ENCODE measurements at places on chromosomes 16 and 17.

- DNase-seq = no peak
Observed at GRCh38 chr17:3565143-3565542, 7.5 kb upstream of the TRPV3 start.

DNA sequence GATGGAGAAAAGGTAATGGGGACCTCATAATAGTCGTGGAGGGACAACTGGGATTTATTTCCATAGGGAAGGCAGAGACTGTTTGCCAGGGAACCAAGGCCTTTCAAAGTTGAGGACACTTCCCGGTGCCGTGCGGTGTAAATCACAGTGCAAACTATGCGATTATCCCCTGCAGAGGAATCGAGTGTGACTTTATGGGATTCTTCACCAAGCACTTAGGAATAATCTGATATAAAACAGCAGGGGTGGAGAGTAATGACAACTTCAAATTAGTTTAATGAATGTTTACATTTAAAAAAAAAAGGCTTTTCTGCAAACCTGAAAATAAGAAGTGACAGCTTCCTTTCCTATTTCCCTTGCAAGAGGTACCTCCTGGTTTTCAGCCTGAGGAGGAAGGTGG is 538.2 kb downstream of the MAF start:
- no peak for DNase-seq

GRCh38 chr16:36336-36984 is 16.9 kb downstream of the POLR3K start:
- DNase-seq = no peak

DNA sequence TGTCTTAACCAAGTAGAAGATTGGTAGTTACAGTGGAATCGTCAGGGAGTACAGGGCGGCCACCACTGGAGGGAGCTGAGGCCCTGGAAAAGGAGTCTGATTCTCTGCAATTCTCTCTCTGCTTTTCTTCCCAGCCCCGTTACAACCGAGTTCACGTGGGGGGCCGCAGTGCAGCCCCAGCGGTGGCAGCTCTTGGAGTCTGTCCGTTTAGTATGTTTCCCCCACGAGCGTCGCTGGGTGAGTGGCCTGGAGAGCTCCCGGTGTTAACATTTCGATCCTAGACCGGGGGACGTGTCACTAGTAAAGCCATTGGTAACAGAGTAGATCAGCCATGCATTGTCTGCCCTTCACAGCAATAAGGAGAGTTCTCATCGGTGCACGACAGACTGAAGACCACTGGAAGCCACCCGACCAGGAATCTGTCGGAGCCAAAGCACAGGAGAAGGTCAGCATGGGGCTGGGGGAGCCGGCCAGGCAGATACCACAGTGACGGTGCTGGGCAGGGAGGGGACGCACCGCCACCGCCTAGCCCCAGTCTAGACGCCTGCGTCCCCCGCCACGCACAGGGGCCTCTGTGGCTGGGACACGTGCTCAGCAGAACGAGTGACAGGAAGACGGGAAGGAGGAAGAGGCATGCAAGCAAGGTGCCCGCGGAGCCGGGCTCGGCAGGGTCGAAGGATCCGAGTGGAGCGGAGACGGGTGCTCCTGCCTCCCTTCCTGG is 15.7 kb downstream of the SLC16A3 start:
- no peak for DNase-seq

DNA sequence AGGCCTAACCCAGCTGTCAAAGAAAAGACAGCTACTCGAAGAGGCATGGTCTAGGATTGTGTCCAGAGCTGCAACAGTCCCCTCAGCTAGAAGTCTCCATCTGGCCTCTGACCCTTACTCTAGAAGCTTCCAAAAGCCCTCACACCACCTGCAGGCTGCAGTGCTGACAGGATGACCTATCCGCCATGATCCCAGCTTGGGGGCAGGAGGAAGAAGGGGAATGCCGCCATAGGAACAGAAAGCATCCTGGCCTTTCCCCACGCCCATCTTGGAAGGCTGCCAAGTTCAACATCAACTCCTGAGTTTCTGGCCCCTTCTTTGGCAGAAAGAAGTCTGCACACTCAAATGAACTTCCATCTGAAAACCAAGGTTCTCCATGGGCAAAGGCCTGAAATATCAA is 3.1 kb upstream of the KRT36 start:
- no peak for DNase-seq

DNA sequence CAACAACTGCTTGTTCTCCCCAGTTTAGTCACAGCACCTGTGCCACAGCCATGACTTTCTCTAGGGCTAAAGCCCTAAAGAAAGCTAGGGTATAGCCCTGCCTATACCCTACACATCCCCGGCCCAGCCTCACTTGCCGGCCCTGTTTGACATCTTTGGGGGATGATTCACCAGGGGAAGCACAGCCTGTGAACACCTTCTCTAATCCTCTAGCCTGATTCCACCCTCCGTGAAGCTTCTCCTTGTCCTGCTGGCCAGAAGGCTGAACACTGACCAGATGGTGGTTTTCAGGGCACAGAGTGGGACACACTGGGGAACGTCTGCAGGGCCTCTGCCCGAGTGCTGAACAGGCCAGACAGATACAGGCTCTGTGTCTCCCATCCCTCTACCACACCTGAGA is 6.0 kb downstream of the CLEC16A start:
- DNase-seq = no peak

GRCh38 chr16:49824593-49824992 is 31.3 kb downstream of the ZNF423 start:
- DNase-seq = no peak

DNA sequence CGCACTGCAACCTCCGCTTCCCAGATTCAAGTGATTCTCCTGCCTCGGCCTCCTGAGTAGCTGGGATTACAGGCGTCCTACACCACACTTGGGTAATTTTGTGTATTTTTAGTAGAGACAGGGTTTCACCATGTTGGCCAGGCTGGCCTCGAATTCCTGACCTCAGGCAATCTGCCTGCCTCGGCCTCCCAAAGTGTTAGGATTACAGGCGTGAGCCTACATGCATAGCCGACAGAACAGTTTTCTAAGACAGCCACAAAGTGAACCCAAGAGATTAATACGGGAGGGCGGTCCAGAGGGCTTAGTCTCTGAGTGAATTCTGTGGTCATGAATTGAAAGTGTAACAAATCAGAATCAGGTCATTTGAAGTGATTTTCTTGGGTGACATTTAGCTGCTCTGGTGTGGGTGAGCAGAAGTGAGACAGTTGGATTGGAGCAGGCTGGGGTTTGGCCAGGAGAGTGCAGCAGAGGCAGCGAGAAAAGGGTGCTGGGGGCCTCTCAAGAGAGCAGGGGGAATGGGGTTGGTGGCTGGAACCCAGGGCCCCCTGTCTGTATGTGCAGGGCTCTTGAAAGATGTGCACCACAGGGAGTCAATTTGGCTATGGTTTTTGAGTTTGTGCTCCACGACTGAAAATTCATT is 231.4 kb upstream of the WSCD1 start:
- no peak for DNase-seq

GRCh38 chr17:41428591-41429291 is 4.4 kb upstream of the KRT37 start:
- DNase-seq = no peak

DNA sequence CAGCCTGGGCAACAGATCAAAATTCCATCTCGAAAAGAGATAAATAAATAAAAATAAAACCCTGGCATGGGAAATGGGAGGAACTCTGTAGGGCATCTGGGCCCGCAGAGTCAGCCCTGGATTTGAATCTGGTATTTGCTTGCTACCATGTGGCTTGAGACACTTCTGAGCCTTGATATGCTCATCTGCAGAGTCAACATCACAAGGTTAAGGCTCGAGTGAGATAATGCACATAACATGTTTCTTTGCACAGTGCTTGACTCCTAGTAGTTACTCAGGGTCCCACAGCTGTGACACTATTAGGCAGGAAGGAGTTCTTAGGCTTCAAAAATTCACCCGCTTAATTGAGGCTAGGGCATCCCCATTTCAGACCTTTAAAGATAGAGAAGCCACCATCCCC is 21.3 kb downstream of the CDK5RAP3 start:
- no peak for DNase-seq

DNA sequence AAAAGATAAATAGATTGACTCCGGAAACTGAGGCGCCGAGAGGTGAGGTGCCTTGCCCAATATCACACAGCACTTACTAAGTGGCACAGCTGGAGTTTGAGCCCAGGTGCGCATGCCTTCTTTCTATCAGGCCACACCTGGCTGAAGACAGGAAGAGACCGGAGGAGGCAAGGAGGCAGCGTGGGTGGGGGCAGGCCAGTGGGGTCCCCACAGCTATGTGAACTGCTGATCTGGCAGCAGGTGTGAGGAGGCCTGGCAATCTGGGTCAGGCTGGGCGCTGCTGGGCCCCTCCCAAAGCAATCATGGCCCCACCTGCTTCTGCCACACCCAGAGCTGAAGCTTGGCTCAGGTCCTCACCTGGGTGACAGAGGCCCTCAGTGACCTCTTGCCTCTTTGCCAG is 1.9 kb upstream of the GDPD3 start:
- no peak for DNase-seq

- no peak for DNase-seq
Observed at GRCh38 chr16:51542981-51543815, 392.1 kb upstream of the SALL1 start.

DNA sequence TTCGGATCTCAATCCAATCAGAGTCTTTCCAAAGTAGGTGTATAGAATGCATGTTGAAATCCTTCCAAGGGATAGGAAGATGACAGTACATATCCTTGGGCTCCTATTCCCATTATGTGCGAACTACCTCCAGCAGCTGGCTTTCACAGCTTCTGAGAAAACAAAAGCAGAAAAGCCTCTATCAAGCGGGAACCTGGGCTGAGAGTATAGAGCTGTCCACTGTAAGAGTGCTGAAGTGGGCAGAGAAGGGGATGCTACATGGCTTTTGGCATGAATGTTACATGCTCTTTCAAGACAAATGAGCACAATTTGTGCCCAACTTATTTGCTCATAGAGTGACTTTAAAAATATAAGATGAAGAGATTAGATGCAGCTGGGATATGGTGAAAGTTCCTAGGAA is 993.5 kb downstream of the CDH8 start:
- no peak for DNase-seq

GRCh38 chr16:4942481-4942880 is 5.5 kb upstream of the PPL start:
- no peak for DNase-seq

DNA sequence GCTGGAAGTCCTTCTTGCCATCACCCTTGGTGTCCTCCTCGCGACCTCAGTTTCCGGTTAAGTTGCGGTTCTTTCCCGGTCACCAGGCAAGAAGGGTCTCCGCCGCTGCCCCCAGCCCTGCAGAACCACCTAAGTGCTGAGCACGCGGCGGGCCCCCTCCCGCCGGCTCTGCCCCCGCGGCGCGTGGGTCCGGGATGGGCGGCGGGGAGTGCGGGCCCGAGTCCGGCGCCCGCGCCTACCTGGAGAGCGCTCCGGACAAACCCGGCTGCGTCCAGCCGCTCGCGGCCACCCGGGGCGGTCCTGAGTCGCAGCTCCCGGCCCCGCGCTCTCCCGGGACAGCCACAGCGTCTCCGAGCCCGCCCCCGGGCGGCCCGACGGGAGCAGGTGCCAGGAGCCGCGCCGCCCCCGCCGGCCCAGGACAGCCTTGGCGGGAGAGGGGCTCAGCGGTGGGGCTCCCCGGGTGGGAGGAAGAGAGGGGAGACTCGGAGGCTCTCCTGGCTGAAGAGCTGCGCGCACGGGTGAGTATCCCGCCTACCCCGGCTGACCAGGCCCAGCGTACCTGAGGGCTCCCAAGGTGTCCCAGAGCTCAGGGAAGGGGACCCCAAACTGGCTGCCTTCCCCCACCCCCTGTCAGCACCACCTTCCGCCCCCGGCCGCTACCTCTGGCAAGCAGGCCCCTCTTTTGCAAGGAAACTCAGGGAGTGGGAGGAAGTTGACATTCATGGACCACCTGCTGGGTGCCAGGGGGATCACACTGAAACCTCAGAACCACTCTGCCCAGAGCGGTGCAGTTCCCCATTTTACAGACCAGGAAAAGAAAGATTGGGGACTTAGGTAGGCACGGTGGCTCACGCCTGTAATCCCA is 22.2 kb upstream of the C17orf113 start:
- no peak for DNase-seq

GRCh38 chr17:57099165-57099564 is 14.1 kb downstream of the AKAP1 start:
- no peak for DNase-seq

- DNase-seq = no peak
Observed at GRCh38 chr16:84180519-84181140, 6.2 kb downstream of the TAF1C start.

DNA sequence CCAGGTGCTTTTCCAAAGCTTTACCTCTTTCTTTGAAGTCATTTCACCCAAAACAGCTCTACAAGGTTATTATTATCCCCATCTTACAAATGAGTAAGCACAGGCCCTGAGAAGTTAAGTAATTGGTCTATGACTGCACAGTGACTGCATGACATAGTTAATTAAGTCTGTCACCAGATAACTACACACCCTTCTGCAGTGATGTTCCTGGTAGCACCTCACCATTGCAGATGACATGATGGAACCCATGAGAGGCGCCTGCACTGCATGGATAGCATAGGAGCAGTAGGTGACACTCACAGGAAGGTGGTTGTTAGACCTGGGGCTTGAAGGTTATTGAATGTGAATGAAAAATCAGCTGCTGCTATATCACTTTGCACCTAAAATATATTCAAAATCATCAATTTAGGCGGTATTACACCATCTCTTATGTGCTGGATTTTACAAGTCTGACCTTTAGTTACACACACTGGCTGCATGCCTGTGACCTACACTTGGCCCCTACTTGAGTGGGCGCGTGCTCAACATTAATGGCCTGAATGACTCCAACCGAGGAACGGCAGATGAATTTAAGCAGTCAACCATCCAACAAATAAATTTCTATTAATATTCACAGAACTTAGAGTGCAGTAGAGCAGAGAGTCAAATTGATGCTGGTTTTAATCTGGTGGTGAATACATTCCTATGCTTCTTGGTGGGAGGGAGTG is 239.6 kb downstream of the CDH11 start:
- DNase-seq = no peak

GRCh38 chr17:57809879-57810278 is 40.0 kb downstream of the MRPS23 start:
- no peak for DNase-seq

DNA sequence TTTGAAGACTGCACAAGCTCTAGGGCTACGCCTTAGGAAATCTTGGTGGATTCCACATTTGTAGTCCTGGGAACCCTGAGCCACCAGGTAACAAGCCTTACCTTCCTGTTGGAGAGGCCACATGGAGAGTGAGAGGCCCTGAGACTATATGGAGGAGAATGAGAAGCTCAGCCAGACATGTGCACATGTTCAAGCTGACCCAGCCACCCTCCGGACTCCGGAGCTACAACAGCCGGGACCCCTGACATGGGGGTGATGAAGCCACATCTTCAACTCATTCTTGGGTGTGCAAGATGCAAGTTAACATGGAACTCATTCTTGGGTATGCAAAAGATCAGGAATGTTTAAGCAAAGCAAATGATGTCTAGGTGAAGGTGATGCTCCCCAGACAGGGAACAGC is 62.7 kb downstream of the GNA13 start:
- no peak for DNase-seq
